Activated CD4-positive, alpha-beta T cell treated with anti-CD3 and anti-CD28 coated beads, Interleukin-10, Interleukin-2, amounts not matched to agents 100 ng/mL and 50 ng/mL, durations not matched to agents 16 hours and 8 hours (primary cell): ENCODE measurements at places on chromosomes 16 and 17.

DNA sequence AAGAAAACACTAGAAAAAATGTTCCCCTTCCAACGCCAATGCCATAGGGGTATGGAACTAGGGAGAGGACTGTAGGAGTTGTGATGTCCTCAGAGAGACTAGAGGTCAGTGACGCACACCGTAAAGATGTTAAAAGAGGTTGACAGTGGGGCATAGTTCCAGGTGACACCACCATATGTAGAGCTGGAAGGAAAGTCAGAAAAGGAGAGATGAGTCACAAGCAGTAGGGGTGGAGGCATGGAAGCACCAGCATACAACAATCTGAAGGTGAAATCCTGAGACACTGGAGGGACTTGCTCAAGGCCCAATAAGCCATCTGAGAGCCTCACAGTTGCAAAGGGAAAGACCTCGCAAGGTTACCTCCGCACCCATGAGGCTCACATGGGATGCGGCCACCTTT lies 76.0 kb downstream of the ZNF18 start:
- no peak for DNase-seq

GRCh38 chr16:71542377-71542776 lies 16.2 kb downstream of the CHST4 start:
- DNase-seq: peak; percentile 74

DNA sequence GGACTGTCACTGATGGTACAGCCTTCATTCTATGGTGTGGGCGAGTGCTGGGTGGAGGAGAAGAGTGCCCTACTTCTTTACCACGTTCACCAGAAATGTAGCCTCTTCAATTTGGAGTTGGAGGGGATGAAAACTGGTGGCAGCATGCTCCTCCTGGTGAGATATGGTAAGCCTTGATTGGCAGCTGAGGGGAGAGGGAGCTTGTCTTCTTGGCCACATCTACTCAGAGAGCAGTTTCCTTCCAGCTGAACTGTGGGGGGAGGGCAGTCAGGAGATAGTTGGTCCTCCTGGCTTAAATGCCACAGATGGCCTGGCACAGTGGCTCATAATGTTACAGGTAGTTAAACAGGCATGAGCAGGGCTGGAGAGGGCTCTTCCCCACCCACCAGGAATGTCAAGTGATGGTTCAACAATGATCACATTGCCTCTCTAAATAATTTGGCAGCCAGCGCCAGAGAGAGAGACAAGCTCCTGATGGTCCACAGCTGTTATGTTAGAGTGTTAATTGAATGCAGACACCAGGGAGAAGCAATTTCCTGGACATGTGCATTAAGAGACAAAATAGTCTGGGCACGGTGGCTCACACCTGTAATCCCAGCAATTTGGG lies 9.0 kb upstream of the MAPK3 start:
- no peak for DNase-seq

DNA sequence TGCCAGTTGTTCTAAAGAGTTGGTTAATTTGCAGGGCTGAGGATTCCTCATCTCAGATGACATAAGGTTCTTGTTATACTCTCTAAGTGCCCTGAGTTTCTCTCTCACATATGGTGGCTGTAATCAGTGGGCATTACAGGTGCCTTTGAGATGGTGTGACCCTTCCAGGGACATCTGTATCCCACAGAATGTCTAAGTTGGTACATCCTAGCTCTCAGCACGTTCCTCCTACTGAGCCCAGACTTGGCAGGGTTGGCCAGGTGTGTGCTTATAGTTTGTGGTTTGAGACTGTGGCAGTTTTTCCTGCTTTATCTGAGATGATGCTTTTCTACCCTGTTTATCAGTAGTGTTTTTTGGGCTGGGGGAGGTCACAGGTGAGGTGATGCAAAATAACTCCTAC lies 36.3 kb downstream of the SPECC1 start:
- DNase-seq: no peak

- DNase-seq: no peak
Observed at GRCh38 chr17:55168958-55169687, 95.6 kb upstream of the HLF start.

GRCh38 chr16:28935346-28935745 lies 3.6 kb downstream of the CD19 start:
- DNase-seq: no peak

DNA sequence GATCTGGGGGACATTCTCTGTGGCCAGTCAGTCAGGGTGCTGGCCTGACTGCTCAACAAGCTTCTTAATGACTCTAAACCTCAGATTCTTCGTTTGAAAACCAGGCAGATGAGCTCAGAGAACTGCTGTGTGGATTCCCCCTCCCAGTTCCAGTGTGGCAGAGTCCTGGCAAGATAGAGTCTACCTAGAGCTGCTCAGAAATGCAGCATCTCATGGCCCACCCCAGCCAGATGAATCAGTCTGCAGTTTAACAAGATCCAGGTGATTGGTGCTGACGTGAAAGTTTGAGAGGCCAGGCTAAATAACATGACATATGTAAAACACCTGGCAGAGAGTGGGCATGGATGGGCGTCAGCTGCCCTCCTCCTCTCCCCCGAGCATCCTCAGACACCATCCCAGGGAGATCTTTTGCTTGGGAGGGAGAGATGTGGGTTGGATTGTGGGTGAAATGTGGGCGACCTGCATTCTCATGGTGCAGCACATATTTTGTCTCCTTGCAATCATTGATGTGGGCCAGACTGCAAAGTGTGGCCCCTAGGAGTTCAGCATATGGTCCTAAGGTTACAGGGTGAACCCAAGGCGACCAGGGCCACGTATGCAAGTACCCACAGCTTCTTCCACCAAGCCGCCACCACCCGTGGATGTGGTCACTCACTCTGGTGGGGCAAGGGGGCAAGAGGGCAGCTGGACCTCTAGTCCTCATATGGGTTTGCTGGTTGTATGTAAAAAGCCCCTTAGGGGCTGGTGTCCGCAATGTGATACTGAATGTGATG lies 19.5 kb downstream of the SOCS3 start:
- DNase-seq: no peak
